ENCODE measurements at places on chromosomes 11 and 22.
A peak's percentile ranks its signal among the peaks of the same experiment; 100 is the strongest.

GRCh38 chr11:134532921-134533421, 120.9 kb upstream of the B3GAT1 start:
- DNase-seq, result no peak

DNA sequence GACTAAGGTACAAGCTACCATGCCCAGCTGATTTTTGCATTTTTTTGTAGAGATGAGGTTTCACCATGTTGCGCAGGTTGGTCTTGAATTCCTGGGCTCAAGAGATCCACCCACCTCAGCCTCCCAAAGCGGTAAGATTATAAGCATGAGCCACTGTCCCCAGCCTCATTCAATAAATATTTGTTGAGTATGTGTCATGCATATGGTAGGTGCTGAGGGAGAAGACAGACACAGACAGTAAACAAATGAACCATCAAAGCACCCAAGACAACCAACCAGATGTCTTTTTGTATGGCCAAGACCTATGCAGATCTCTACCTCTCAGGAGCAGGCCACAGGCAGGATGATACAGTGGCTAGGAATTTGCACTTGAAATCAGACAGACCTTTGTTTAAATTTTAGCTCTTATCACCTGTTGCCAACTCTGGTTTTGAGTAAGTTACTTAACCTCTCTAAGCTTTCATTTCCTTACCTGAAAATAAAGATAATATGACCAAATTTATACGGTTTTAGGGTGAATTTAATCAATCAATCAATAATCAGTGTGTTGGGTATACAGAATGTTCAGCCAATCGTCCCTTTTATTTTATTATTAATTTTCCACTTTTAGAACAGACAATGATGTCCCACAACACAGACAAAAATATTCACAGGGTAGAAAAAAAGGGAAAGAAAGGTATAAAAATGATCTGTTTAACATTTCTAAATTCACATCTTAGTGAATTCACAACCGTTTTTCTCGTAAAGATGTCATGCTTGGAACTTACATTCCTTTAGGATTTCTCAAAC, 128.2 kb downstream of the SGSM3 start:
- DNase-seq, result no peak

- peak; percentile 78 for DNase-seq
Observed at GRCh38 chr11:44774108-44774507, 47.3 kb downstream of the TSPAN18 start.

DNA sequence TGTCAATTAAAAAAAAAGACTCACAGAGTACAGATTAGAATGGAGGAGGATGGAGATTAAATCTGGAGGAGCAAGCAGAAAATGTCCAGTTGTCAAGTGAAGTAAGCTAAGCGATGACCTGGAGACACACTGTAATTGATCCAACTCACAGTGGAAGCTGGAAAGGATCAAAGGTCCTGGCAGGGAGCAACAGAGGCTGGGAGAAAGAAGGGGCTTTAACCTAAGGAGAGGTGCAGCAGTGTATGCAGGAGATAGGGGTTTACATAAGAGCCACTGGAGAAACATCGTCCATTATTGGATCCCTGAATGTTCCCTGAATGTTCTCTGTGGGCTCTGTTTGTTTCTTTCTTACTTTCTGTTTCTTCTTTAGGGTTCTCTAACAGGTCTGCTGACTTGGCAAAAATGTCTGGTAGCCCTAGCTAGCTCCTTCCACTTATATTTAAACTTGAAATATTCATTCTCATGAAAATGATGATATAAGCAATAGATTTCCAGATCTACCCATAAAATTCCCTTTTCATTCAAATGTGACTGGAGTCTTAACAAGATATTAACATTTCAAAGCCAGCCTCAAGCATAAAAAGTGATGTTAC, 30.1 kb upstream of the CAT start:
- DNase-seq, result no peak

DNA sequence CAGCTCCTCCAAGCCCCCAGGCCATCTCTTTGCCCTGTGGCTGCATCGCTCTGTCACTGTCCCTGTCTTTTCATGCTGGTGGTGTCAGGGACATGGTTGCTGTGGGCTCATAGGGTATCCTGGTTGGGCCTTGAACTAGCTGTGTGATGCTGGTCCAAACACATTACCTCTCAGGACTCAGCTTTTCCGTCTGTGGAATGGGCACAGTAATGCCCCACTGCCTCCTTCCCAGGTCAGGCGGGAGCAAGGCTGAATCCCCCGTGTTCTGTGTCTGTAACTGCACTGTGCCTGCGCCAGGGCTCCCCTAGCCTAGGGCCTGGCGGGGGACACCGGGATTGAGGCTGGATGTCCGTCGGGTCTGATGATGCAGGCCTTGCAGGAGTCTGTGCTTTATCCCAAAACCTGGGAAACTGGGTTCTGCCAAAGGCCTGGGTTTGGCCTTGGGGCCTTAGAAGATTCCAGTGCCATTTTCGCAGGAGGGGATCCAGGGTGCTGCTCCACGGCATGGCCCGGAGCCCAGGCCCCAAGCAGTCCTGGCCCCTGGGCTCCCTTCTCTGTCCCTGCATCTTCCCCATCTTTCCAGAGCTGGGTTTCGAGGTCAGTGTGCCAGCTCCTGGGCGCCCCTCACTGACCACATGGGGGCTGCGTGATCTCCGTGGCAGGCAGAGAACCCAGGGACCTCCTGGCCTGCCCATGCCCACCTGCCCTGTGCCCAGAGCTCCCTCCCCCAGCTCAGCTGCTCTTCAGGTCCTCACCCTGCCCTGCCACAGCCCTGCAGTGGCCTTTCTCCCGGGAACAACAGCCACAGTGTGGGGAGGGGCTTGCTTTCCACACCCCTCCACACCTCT, 32.7 kb upstream of the CELSR1 start:
- no peak for DNase-seq

DNA sequence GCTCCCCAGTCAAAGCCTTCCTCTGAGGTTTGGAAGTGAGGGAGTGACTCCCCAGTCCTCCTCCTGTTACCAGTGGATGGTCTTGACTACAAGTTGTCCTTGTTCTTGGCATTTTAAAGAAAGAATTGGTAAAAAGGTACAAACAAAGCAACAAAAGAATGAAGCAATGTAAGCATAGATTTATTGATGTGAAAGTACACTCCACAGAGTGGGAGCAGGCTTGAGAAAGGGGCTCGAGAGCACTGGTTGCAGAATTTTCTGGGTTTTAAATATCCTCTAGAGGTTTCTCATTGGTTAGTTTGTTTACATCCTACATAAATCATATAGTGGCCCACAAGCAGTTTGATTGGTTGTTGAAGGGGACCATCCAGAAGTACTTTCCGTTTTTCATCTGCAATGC, 22.7 kb upstream of the GLYATL1 start:
- no peak for DNase-seq

GRCh38 chr11:9765320-9766101, 101.6 kb downstream of the SWAP70 start:
- no peak for DNase-seq

DNA sequence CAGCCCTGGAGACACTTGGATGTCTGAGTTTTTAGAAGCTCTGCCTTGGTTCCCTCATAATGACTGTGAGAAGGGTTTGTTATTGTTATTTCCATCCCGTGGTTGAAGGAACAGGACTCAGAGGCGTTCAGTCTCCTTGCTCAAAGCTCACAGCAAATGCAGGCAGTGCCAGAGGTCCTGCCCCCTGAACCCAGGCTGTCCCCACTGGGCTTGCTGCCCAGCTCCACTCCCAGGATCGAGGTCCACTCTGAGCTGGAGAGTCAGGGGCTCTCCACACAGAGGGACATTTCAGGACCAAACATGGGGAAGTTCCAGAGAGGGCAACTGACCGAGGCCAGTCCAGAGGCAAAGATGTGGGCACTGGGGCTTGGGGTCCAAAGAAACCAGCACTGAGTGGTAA, 14.8 kb downstream of the FGF4 start:
- DNase-seq, result no peak

GRCh38 chr22:31272522-31273446, 19.5 kb downstream of the PIK3IP1 start:
- DNase-seq, result peak; percentile 77

DNA sequence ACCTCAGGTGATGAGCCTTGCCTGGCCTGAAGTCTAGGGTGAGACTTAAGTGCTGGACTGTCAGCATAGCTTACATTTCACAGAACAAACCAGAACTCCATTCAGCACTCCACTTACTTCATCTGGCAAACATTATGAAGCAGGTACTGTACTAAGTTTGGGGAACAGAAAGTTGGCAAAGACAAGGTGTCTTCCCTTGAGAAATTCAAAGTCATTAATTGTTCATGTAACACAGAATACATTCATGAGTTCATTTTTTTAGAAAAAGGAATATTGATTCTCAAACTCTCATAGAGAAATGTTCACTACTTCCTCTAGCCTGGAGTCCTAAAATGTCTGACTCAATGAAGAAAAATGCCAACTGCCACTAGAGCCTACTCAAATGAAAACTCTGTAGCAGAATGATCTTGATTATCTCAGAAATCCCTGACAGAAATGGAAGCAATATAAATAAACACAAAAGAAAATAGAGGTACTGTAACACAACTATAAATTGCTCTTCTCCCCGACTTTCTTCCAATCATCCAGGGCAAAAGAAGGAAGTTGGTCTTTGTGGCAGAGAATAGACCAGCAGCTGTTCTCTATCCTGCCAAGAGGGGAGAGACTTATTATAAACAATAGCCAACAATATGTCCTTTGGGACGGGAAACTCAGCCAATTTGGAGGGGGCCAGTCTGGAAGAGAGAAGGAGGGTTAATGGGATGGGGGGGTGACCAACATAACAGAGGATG, 129.2 kb upstream of the MTMR2 start:
- peak; percentile 22 for DNase-seq

DNA sequence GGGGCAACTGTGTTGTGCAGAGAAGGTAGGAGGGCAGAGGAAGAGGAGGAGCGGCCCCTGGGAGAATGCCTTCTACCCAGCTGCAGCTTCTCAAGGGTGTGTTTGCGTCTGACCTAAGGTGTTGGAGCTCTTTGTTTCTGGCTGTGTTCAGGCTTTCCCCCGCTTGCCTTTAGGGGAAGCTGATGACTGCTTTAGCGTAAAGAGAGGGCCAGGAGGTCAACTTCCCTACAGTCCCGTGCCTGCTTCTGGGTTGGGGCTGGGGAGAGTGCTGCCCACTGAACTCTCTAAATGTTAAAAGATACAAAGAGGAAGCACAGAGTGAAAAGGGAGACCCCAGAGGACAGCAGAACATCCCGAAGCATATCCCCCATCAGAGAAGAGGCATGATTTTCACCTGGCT, 99.2 kb downstream of the PTPRJ start:
- no peak for DNase-seq

DNA sequence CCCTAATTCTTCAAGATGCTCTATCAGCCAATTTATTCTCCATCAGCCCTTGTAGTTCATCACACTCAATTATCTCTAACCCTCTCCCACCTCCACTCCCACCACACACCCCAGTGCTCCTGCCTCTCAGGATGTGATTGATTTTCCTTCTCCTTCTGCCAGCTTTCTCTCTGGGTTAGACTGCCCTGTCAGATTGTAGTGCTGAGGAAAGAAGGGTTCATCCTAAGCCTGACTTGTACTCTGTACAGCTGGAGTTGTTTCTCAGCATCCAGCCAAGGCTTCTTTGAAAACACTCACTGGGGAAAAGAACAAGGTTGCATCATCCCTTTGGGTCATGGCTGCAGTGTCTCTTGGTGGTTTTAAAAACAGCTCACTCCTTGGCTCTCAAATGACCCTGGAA, 61.2 kb downstream of the CECR2 start:
- no peak for DNase-seq

GRCh38 chr11:45617871-45618601, 47.4 kb downstream of the CHST1 start:
- DNase-seq, result no peak

- DNase-seq, result no peak
Observed at GRCh38 chr11:76217653-76218160, 11.4 kb upstream of the WNT11 start.

- no peak for DNase-seq
Observed at GRCh38 chr22:26903030-26903856, 245.9 kb downstream of the MIAT start.

DNA sequence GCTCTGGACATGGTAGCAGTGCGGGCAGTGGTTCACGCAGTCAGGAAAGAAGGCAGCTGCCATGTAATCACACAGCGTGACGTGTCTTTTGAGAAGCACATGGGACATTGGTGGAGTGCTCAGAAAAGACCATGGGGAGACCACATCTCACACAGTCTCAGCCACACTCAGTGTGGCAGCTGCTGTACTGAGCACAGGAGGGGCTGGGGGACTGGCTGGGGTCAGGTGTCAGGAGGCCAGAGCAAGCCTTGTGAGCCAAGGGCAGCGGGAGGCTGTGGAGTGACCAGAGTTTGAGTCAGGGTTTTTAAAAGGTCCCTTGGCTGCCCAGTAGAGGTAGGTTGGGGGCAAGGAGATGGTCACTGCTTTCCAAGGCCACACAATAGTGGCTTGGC, 18.5 kb downstream of the CLDN5 start:
- DNase-seq, result no peak

DNA sequence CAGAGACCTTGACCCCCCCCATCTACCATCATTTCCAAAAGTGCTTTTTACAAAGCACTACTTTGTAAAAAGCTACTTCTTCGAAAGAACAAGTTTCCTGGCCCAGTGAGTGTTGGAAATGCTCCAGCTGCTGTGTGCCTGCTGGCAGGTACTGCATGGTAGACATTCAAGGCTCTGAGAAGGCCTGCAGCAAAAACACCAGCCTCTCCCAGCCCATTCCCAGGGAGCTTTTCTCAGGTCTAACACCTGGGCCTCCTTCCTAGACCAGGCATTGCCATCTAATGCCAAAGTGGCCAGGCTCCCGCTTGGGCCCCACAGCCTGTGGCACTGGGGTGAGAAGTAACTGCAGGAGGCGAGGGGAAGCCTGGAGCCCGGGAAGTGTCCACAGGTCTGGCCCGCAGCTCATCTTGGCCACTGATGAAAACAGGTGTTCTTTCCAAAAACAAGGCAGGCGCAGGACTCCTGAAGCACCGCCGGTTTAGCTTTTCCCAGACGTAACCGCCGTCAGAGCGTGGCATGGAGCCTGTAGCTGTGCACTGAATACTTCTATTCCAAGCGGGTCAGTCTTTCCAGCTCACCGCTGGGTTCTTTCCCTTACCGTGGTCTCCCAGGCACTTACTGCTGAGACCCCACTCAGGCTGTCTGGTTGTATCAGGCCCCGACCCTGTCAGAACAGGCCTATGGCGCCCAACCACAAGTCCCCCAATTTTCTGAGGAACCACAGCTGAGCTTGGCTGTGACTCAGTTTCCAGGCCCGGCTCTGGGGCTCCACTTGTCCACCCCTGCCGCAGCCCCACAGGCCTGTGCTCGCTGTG, 1.2 kb upstream of the TCIRG1 start:
- no peak for DNase-seq
